ENCODE measurements at places on chromosomes 4 and X.

DNA sequence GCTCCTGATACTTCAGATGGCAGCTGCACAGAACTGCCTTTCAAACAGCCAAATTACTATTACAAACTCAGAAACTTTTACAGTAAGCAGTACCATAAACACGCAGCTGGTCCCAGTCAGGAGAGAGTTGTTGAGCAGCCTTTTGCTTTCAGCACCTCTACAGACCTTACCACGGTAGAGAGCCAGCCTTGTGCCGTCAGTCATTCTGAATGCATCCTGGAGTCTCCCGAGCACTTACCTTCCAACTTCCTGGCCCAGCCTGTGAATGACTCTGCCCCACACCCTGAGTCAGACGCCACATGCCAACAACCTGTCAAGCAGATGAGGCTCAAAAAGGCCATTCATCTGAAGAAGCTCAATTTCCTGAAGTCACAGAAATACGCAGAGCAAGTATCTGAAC lies 12.4 kb downstream of the ZBTB49 start:
- no peak for DNase-seq

DNA sequence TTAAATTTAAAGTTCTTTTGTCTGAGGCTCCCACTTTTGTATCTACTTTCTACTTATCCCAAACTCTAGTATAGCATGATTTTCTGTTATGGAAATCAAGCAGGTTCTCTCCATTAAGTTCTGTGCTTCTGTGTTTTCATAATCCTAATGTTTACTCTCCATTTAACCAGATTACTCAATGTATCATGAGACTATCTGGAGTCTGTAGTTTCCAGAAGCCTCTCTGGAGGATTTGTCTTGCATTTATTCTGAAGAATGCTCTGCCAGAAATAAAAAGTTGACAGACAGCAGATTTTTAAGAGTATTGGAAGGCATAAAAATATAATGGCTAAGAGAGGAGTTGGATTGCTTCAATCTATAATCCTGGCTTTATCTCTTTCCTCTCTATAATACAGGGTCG lies 39.2 kb upstream of the PLS3 start:
- no peak for DNase-seq

- no peak for DNase-seq
These were observed 534.6 kb upstream of the FAM241A start for GRCh38 chr4:111610681-111611080.

- peak; percentile 86 for DNase-seq
These were observed 139.9 kb downstream of the NDST3 start for GRCh38 chr4:118173956-118174725.

DNA sequence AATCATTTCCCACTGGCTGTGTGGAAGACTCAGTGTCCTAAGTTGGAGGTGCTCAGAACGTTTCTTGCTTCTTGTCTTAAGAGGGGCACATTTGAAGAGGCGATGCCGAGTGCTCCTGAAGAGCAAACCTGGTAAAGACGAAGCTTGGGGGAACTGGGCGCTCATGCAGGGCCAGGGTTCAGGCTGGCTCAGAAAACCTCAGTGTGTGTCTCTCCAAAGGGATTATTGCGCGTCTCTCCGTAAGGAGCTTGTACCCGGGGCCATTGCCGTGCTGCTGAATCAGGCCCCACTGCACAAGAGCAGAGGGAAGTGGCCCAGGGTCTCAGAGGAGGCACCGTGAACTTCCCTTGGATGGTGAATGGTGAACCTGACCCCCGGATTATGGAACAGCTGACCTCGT lies 44.4 kb downstream of the PSAPL1 start:
- DNase-seq = no peak

DNA sequence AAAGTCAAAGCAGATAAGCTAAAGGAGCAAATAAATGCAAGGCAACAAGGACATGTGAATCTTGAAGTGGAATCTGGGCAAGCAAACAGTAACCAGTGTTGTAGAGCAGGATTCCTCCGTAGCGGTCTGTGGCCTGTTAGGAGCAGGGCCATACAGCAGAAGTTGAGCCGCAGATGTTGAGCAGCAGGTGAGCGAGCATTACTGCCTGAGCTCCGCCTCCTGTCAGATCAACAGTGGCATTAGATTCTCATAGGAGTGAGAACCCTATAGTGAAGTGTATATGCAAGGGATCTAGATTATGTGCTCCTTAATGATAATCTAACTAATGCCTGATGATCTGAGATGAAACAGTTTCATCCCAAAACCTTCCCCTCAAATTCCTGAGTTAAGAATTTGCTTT lies 550.7 kb downstream of the ADGRL3 start:
- no peak for DNase-seq

DNA sequence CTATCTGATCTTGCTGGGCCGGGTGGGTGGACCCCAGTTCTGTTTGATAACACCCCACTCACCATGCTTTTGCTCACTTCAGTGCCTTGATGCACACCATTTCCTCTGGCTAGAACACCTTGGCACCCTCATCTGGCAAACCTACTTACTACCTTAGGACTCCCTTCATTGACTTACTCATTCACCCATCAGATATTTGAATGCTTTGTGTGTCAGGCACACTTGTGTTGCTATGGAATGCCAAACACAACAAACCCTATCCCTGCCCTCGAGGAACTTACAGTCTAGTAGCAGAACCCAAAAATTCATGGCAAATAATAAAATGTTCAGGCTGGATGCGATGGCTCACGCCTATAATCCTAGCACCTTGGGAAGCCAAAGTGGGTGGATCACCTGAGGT lies 13.9 kb downstream of the CCNG2 start:
- DNase-seq = no peak

DNA sequence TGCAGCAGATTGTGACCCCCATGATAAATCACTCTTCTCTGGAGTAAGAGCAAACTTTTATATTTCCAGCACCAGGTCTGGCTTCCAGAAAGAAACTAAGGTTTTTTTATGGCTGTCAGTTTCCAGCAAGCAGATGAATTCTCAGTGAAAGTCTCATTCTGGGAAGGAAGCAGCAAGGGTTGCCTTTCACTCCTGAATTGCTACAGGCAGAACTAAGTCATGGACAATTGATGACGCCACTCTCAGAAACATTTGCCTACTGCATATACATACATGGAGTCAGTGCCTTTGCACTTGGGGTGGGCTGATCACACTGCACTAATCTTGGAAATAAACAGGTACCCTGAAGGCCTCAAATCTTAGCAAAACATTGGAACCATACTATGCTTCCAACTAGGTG lies 80.0 kb downstream of the IL21 start:
- DNase-seq = no peak

GRCh38 chr4:122823476-122823875 lies 3.2 kb upstream of the FGF2 start:
- no peak for DNase-seq

DNA sequence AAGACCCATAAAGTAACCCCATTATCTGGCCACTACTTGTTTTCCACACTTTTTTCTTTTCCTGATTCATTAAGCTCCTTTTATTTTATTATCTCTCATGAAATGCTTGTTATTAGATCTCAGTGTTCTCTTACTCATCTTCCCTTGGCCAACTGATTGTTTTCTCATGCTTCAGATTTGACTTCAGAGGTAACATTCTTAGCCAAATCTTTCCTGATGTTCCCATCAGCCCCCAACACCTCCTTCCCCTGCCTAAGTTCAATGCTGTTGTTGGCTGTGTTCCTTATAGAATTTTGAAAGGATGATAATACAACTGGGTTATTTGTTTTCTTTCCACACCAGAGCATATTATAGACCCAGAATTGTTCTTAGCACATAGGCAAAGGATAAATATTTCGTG lies 75.6 kb downstream of the BMPR1B start:
- no peak for DNase-seq

DNA sequence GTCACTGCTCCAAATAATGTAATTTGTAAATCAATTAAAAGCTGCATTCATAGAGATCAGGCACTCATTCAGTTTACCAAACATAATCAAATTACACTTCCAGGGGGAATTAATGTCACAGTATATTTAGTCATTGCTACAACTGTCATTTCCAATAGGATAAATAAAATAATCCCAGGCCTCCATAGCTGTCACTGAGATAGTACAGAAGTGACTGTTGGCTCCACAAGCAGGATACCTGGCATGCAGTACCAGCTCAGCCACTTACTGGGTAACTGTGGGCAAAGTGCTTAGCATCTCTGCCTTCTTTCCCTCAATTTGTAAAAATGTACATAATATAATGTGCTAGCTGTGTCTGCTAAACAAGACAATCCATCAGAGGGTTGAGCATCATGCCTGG lies 128.1 kb downstream of the CAMK2D start:
- DNase-seq = no peak

- no peak for DNase-seq
These were observed 44.2 kb downstream of the SLITRK2 start for GRCh38 chrX:145861818-145862217.

GRCh38 chr4:105957680-105958079 lies 62.4 kb downstream of the NPNT start:
- no peak for DNase-seq

GRCh38 chr4:133151341-133151690 lies 2.2 kb downstream of the PCDH10 start:
- DNase-seq = no peak

DNA sequence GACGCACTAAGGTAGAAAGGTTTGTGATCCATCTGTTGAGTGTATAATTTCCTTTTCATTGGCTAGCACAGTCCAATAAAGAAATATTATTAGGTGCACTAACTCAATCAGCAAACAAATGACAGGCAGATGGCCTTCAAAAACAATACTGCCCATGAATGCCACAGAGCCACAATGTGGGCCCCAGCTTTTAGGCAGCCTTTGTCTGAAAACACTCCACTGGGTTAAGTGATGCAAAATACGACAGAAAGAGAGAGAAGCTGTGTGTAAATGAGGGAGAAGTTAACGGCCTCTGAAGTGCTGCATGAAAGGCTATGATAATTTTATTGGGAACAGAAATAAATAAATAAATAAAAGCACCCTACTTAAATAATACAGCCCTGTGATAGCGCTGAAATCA lies 274.6 kb downstream of the NKX6-1 start:
- no peak for DNase-seq

DNA sequence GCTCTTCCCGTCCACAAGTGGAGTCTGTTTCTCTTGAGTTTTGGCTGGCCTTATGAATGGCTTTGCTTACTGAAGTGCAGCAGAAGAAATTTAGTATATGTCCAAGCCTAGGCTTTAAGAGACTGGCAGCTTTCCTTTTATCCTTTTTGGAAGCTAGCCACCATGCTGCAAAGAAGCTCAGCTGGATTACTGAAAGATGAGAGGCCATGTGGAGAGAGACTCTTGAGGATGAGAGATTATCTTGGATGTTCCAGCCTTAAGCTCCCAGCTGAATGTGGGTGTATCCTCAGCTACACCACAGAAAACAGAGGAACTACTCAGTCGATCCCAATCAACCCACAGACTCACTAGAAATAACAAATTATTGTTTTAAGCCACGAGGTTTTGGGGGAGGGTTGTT lies 12.5 kb downstream of the CCNG2 start:
- DNase-seq = no peak

- DNase-seq = peak; percentile 37
These were observed 167.1 kb upstream of the PACRGL start for GRCh38 chr4:20532871-20533870.

GRCh38 chr4:84565951-84566350 lies 17.0 kb upstream of the CDS1 start:
- no peak for DNase-seq

GRCh38 chr4:39932776-39933402 lies 44.8 kb downstream of the PDS5A start:
- DNase-seq = no peak

GRCh38 chr4:73702796-73703287 lies 37.5 kb upstream of the CXCL8 start:
- DNase-seq = no peak

DNA sequence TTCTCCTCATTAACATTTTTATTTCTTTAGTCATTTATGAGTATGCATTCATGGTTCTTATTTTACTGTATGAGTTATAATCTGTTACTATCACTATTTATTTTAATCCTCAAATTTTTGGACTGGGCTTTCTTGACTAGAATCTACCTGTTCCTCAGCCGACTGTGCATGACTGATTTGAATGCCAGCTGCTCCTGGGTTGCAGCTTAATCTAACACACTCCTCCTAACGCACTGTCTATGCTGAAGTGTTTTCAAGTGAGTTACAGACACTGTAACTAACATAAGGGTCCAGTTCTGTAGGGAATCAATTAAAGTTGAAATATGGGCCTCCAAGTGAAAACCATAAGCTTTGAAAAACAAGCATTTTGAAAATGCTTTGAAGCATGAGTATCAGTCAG lies 137.4 kb upstream of the ARSJ start:
- DNase-seq = no peak

- no peak for DNase-seq
These were observed 118.1 kb downstream of the ENPP6 start for GRCh38 chr4:184099535-184099966.

DNA sequence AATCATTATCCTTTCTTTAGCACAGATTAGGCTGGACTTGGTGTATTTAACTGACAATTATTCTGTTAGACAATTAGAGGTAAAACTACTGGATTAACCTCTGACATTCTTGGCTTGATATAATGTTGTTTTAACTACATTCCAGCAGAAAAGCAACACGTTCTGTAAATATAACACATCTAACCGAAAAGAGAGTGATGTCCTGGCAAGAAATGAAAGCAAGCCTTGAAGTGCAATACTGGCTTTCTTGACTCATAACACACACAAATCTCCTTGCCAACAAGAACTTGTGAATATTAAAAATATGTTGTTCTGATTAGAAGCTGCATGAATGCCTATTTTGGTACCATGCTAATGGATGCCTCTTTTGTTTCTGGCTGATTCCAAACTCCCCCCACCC lies 76.4 kb downstream of the EFHC2 start:
- DNase-seq = no peak

GRCh38 chr4:88735564-88735963 lies 37.9 kb upstream of the NAP1L5 start:
- no peak for DNase-seq

DNA sequence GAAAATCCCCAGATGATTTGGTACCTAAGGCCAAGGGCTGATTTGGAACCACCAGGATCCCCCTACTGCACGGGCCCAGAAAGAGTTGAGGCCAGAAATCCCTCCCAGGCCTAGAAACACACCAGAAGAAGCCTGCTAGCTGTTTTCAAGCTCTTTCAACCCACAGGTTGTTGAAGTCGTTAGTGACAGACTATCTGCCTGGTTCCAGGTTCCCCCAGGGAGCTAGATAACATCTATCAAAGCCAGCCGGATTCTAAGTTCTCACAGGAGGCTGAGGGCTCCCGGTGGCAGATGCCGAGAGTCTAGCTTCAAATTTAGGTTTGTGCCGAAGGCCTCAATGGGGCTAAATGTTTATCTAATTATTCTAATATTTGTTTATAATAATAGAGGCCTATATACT lies 132.0 kb upstream of the ATP6AP2 start:
- DNase-seq = no peak

- DNase-seq = no peak
These were observed 738.0 kb upstream of the AADAT start for GRCh38 chr4:170827562-170828274.

Data from fibroblast of skin of left biceps (primary cell).